ENCODE measurements at places on chromosomes 3 and 15. TPM values are rescaled to one million over a fixed set of nuclear protein-coding genes. Genes with fewer than 3 reads are reported as not detected.

CD200 gene
- 4.6 TPM for total RNA-seq

DNA sequence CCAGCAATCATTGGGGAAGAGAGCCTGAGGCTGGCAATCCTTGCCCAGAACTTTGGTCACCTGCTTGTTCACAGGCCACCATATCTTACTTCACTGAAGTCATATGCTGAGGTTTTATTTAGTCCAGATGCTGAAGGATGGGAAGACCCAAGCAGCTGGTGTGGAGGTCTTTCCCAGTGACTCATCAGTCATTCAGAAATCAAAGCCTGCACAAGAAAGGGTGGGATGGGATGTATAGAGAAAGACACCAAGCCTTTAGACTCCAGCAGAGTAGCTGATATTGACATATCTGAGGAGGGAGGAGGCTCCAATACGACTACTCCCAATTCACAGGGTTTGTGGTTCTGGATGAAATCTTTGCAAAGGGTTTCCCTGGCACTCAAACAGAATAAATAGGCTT lies 13.0 kb upstream of the PHLDB2 start:
- no peak for DNase-seq

DNA sequence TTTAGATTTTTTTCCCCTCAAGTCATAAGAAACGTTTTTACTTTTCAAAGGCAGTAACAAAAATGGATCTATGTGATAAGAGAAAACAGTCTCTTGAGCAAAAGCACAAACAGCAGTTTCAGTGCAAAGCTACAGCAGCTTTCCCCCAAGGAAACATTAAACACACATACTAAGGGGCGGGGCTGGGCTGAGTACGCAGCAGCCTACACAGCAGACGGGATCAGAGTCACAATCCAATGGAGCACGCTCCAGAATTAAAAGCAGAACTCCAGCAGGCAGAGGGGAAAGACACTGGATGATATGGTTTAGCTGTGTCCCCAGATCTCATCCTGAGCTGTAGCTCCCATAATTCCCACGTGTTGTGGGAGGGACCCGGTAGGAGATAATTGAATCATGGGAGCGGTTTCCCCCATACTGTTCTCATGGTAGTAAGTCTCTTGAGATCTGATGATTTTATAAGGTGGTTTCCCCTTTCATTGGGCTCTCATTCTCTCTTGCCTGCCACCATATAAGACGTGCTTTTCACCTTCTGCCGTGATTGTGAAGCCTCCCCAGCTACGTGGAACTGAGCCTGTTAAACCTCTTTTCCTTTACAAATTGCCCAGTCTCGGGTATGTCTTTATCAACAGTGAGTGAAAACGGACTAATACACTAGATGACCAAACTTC lies 116.2 kb upstream of the SLCO3A1 start:
- DNase-seq, result no peak

DNA sequence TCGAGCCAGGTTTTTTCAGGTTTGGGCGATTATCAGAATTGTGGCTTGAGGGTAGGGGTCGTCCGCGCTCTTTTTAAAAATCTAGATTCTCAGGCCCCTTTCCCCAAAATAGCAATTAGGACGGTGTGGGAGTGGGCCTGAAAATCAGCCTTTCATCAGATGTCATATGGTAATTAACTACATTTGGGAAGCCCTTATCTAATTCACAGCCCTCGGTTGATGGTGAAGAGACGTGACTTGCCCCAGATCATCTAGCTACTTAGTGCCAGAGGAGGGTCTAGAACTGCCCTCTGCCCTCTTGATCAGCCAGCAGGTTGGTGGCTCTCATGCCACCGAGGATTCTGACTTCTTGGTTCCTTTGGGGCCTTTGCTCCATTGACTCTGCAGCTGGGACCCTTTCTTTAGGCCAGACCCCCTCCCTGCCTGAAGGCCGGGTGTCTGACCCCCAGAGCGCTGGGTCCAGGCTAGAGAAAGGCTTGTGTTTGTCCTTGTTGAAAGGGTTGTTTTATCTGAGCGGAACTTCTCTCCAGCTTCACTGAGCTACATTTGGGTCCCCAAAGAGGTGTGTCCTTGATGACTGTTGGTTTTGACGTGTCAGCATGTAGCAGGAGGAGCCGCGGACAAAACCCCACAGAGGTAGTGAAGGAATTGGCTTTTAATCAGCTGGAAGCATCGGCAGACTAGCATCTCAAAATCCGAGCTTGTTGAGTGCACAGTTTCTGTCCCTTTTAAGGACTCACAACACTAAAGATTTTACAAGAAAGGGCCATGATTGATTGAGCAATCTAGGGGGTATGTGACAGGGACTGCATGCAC lies 857 bp downstream of the AEN start:
- peak; percentile 48 for DNase-seq

EFL1 gene
- total RNA-seq, result 12.1 TPM

- DNase-seq, result peak; percentile 66
Observed at GRCh38 chr3:122092460-122093165, 37.5 kb downstream of the CD86 start.

- DNase-seq, result no peak
Observed at GRCh38 chr3:185959609-185960521, 22.1 kb upstream of the TRA2B start.

DNA sequence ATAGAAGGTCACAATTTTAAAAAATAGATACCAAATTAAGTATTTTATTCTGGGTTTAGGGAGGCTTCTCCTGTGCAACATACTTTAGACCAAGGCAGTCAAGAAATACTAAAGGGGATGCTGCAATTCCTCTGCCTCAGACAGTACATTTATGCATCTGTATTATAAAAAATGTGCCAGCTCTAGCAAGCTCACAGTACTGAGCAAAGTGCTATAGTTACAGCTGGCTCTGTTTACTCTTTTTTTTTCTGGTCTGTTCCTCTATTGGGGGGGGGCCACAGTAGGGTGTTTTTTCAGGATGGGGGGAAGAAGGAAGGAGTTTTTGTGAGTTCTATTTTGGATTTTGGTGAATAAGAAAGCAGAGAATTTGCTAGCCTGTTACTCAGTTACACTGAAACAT lies 185.0 kb downstream of the TIGIT start:
- no peak for DNase-seq

KIF15 gene
- 0.66 TPM for total RNA-seq

CADM2 gene
- 16.5 TPM for total RNA-seq

CDV3 gene
- 93.1 TPM for total RNA-seq

GRCh38 chr3:71725271-71725991 lies at the start of gene EIF4E3:
TSS of gene EIF4E3 (minus strand) at chr3:71725402. CDS start at chr3:71725367, 35 bp downstream.
- peak; percentile 70 for DNase-seq

SCN11A gene
- total RNA-seq, result 1.5 TPM

- DNase-seq, result no peak
Observed at GRCh38 chr15:77582763-77583162, 49.9 kb downstream of the LINGO1 start.

GOLGA6B gene
- total RNA-seq, result not detected

RYK gene
- total RNA-seq, result 106 TPM

SPINK8 gene
- not detected for total RNA-seq

GRCh38 chr15:70765504-70766281 lies 2.3 kb upstream of the UACA start:
- DNase-seq, result no peak

- DNase-seq, result no peak
Observed at GRCh38 chr3:121943431-121943830, 49.2 kb downstream of the SLC15A2 start.

GRCh38 chr15:98164571-98164970 lies 204.1 kb downstream of the ARRDC4 start:
- DNase-seq, result no peak

LRRC31 gene
- not detected for total RNA-seq

DNA sequence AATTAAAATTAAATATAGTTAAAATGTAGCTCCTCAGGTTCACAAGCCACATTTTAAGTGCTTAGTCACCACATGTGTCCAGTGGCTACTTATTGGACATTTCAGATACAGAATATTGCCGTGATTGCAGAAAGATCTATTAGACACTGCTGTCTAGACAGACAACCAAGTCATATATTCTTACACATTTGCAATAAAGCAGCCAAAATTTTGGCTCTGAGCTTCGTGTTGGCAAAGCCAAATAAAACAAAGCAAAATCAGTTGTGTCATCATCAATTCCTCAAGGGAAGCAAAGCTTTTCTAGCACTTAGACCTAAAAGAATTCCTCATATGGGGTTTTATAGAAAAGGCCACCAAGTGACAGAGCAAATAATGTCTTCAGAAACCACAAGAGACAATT lies 193.1 kb upstream of the LPP start:
- no peak for DNase-seq

- no peak for DNase-seq
Observed at GRCh38 chr15:31897746-31898145, 132.6 kb upstream of the CHRNA7 start.

CLDN1 gene
- total RNA-seq, result 0.27 TPM

TM4SF4 gene
- total RNA-seq, result 17.1 TPM

GOLGA8M gene
- total RNA-seq, result 0.27 TPM

- DNase-seq, result no peak
Observed at GRCh38 chr3:187966096-187966495, 187.9 kb upstream of the LPP start.

GRCh38 chr3:144636833-144637232 lies 665.2 kb downstream of the DIPK2A start:
- no peak for DNase-seq

- no peak for DNase-seq
Observed at GRCh38 chr3:10223676-10224639, 24.3 kb upstream of the TATDN2 start.

GRCh38 chr3:195219351-195220230 lies 51.4 kb downstream of the XXYLT1 start:
- DNase-seq, result peak; percentile 57
